ENCODE measurements at places on chromosomes 1 and 21.
A peak's percentile ranks its signal among the peaks of the same experiment; 100 is the strongest.

DNA sequence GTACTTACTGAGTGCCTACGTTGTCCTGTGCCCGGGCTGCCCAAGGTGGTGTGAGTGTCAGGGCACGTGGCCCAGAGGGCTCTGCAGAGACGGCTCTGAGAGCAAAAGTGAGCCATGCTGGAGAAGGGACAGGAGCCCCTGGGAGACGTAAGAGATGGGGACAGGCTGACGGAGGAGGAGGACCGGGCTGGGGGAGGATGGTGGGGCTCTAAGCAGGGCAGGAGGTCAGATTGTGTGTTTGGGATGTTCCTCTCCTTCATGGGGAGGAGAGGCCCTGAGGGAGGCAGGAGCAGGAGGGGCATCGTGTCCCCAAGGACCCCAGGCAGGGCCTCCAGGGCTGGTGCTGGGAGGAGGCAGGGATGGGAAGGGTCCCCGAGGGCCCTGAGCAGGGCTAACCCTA is 158.9 kb downstream of the PCBP3 start:
- no peak for DNase-seq

GRCh38 chr1:160756849-160757201 is 17.8 kb downstream of the SLAMF7 start:
- no peak for DNase-seq

GRCh38 chr1:145892486-145893087 is 6.9 kb upstream of the ANKRD35 start:
- DNase-seq: no peak

- DNase-seq: no peak
Observed at GRCh38 chr1:86912281-86912900, 1.5 kb downstream of the SELENOF start.

DNA sequence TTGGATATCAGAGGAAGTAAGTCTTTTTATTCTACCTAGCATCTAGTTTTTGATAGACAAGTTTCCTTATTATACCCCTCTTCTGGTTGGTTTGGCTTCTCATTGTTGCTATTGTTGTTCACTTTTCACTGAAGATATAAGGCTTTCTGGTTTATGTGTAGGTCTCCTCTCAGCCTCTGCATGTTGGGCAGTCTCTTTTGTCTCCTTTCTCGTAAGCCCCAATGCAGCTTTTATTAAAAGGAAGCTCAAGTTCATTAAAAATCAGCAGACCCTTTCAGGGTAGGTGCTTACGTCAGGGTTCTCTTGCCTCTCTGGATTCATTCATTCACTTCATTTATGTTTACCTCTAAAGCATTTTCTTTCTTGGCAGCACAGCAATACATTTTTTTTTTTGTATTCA is 4.8 kb upstream of the DHX9 start:
- DNase-seq: no peak

DNA sequence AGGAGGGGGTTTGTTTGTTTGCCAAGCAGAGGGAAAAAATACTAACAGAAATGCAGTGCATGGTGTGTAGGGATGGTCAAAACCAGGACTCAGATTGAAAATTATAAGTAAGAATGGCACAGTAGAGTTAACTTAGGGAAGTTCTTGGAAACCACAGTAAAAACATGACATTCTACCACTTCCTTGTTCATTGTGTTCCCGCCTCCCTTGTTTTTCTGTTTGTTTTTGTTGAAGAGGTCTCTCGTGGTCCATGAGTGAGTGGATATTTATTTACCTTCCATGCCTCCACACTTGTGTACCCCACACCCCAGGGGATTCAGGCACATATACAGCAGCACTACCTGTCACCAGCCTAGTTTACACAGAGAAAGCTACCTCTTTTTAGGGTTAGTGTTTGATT is 69.6 kb downstream of the OLFML2B start:
- DNase-seq: no peak

DNA sequence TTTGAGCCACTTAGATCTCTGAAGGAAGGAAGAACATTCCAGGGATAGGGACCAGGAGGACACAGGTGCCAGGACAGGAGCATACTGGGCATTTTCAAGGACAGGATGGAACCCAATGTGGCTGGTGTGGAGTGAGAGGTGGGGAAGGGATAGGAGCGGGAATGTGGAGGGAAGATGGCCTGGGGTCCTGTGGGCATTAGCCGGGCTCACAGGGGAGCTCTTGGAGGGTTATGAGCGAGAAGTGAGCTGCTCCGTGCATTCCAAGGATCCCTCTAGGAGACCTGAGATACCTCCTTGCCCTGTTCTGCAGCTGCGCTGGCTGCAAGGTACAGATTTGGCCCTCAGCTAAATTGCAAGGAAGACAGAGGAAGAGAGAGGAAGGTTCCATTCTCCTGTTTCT is 87.5 kb downstream of the IER5 start:
- no peak for DNase-seq

DNA sequence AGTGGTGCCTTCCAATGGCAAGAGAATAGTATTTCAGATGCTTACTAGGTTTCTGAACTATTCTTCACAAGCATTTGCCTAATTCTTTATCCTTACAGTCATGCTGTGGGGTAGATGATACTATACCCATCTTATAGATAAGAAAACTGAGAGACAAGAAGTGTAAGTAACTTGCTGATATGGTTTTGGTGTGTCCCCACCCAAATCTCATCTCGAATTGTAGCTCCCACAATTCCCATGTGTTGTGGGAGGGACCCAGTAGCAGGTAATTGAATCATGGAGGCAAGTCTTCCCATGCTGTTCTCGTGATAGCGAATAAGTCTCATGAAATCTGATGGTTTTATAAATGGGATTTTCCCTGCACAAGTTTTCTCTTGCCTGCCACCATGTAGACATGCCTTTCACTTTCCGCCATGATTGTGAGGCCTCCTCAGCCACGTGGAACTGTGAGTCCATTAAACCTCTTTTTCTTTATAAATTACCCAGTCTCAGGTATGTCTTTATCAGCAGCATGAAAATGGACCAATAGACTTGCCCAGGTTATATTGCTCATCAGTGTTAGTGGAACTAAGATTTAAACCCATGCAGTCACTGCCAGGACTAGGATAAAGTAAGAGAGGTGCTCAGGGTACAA is 298.7 kb downstream of the GRIK1 start:
- no peak for DNase-seq

DNA sequence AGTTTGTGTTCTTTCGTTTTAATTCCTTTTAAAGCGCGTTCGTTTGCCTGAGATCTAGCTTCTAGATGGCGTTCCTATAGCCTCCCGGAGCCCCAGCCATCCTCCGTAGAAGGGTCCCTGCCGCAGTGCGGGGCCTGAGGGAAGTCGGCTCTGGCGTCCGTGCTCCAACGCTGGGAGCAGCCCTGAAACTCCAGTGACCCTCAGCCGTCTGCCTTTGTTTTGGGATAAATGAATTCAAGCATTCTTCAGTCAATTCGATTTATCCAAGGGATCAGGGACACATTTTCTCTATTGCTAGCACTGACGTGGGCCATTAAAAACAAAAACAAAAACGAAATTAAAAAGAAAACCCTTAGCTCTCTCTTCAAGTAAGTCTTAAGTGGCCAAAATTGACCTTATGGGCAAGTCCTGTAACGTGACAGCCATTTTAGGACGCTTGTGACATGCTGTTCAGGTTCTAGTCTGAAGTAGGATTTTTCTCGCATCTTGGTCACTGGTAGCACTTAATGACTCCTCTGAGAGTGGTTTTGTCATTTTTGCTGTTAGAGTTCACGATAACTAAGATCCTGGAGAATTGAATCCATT is 742 bp upstream of the HSPA13 start:
- no peak for DNase-seq

GRCh38 chr1:89608319-89608983 is 24.5 kb upstream of the LRRC8C start:
- no peak for DNase-seq

- DNase-seq: no peak
Observed at GRCh38 chr1:57464756-57465155, 40.9 kb upstream of the DAB1 start.

DNA sequence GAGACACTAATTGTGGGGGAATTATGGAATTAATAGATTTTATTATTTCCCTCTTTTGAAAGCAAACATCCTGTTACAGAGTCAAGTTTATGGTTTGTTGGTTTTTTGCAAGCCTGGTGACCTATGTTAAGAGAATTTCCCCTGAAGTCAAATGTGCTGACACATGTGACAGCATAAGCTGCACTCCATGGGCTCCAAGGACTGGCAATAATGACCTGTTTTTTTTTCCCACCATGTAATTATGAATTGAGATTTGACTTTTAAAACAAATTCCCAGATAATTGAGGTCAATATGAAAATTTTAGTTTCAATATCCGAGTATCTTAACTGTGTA is 242.5 kb upstream of the SGIP1 start:
- DNase-seq: no peak

GRCh38 chr1:10796029-10796944 is at the start of gene CASZ1:
Gene CASZ1, minus strand, starts transcription at chr1:10796646. Its CDS starts 102,757 bp downstream, at chr1:10693889.
- peak; percentile 85 for DNase-seq

GRCh38 chr1:164712131-164713036 is 153.4 kb downstream of the PBX1 start:
- peak; percentile 24 for DNase-seq

DNA sequence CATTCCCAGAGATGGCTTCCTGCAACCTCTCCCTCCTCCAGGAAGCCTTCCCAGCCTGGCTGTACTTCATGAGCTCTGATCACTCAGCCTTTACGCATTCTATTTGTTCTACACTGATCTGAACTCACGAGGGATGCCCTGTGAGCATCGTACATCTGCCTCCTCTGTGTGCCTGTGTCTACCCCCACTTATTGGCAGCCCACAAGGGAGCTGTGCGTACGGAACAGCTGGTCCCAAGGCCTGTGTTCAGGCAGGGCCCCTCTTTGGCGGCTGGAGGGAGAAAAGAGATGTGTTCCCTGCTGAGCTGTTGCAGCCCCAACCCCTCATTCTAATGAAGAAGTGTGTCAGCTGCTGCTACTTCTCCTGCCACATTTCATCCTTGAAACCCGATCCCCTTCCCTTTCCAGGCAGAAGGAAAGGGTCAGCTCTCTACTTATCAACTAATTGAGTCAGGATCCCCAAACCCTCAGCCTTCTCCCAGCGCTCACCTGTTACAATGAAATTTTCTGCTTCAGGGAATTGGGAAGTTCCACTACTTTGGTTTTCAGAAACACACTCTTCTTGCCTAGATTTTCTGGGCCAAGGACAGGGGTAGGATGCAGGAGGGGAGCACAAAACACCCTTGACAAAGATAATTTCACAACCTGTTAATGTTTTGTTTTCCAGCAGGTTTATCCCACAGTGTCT is 3.2 kb downstream of the INKA2 start:
- DNase-seq: peak; percentile 6

DNA sequence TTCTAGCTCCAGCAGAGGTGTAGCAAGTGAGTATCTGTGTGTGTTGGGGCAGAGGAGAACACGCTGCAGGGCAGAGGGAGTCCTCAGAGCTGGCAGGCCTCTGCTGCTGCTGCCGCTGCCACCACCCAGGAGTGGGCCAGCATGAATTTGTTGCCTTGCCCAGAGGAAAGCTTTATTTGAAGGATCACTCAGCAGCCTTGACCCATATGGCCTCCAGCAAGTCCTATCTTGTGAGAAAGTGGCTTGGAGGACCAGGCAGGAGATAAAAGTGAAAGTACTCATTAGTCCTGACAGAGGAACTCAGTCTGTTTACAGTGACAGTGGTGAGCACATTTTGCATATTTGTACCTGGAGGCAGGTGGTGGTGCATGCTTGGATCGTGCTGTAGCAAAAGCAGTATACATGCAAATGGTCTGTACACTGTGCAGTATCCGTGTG is 3.1 kb downstream of the TRAF5 start:
- no peak for DNase-seq

DNA sequence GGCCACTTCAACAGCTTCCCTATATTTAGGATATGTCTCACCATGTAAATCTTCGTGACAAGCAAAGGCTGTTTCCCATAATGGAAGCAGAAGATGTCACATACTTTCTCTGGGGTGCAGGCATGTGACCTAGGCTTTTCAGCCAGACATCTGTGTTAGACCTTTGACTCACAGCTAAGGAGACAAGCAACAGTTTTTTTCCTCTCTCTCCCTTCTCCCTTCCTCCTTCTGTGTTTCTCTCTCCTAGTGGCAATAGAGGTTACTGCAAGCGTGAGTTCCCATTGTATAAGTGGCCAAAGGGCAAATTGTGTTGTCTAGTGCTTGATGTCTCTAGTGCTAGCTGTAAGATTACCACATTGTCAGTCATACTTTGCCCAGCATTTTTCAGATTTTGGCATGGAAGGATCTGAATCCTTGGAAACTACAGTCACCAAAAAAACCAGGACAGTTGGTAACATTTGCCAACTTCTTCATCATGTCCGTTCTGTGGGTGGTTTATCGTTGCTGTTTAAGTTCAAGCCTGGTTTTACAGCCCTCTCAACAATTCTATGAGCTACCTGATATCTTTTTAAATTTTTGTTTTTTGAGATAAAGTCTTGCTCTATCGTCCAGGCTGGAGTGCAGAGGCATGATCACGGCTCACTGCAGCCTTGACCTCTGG is 44.4 kb upstream of the RABGAP1L start:
- DNase-seq: peak; percentile 32

DNA sequence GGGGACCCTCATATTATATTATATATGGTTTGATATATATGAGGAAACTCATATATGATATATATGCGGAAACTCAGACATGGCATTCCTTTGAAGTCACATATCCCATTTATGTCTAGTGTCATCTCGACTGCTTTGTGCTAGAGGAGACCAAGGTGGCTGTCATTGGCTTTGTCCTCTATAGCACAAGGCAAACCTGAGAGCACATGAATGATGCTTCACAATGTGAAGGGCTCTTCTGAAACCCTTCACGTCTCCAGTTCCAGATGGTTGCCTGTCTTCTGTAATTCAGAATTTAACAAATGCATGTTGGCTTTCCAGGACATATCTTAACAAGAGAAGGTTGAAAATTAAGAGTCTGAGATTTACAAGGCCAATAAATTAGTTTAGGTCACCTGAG is 303.6 kb downstream of the BARHL2 start:
- no peak for DNase-seq

GRCh38 chr1:12473596-12474362 is 144.2 kb downstream of the DHRS3 start:
- no peak for DNase-seq

DNA sequence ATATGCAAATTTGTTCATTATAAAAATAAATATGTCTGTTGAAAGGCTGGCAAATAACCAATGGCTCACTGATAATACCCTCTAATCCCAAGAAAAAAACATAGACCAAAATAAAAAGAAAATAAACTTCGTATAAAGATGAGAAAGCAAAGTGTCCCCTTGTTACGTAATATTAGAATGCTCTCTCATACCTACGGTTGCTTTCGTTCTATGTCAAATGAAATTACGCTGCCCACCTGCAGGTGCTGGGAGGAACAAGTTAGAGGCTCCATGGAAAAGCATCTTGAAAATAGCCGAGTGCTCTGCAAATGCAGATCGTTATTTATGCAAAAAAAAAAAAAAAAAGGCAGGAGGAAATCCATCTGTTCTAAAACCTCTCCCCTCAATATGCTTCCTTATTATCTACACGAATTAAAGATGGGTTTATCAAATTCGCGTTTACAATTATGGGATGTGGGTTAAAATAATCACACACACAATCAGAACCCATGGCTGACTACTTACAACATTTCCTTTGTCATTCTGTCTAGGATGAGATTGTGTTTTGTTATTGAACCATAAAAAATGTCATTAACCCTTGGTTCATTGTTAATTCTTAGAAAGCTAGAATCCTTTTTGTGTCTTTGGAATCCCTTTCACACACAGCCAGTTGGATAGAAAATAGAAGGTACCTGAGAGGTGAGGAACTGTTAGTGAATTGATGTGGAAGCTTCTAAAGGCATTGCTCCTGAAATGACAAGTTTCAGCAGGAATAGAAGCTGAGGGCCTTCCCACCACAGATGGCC is 268.6 kb downstream of the SETD4 start:
- DNase-seq: no peak

Measured in NCI-H2227 treated with DMSO at 0.1 percent for 48 hours (cell line).